Sigmoid colon (tissue), 7 donors: ENCODE measurements at places on chromosomes 2 and 18.

- DNase-seq: peak; percentile 96
- no peaks in the 10 kb centered on the region for H3K36me3 ChIP-seq
- H3K27me3 ChIP-seq: no peaks in the 10 kb centered on the region
- no peak overlapping the region for H3K4me3 ChIP-seq
- H3K27ac ChIP-seq: peak overlapping the region; percentile 97
Measured at GRCh38 chr2:238285653-238286082, 2.7 kb downstream of the PER2 start.

DNA sequence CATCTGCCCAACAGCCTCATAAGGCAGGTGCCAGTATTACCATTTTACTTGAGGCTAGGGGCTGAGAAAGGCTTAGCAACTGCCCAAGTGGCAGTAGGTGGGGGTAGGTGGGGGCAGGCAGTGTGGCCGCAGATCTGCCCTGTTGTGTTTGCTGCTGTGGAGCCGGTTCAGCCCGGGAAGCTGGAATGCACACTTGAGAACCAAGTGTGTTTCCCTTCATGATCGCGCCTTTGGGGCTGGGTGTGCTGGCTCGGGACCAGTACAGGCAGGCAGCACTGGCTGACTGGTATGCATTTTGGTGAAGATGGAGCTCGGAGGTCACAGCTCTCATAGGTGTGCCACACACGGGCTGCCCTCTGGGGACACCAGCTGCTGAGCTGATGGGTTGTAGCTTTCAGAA is 85.1 kb downstream of the CABLES1 start:
- no peaks in the 10 kb centered on the region for H3K4me1 ChIP-seq
- no peak for DNase-seq
- H3K27me3 ChIP-seq: no peaks in the 10 kb centered on the region
- H3K36me3 ChIP-seq: no peaks in the 10 kb centered on the region
- H3K4me3 ChIP-seq: no peak overlapping the region
- H3K27ac ChIP-seq: no peak overlapping the region

DNA sequence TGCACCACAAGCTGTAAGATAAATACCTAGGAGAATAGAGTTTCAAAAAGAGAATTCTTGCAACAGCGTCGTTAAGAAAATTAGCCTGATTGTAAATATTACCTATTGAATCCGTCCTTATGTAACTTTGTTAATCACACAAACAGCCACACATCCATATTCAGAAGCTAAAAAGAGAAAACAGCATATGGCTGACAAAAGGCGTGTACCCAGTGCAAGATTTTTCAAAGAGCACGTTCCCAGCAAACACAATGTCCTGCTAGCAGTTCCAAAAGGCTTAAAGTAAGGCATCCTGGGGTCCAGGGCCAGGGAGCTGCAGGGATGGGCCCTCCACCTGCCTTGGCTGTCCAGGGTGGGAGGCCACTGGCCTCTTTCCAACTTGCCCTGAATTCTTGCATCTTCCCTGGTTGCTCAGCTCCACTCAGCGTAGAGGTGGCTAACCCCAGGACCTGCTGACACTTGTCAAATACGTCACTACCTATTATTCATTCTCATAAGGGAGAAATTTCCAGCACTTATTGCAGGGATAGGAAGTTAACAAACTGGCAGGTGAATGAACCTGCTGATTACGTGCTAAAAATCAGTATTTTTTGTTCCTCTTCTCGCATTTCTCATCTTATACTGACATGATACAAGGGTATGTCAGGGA is 102.1 kb upstream of the NEDD4L start:
- H3K27ac ChIP-seq: no peak overlapping the region
- H3K4me3 ChIP-seq: no peak overlapping the region
- no peaks in the 10 kb centered on the region for H3K36me3 ChIP-seq
- no peak for DNase-seq

- H3K27ac ChIP-seq: peak overlapping the region; percentile 79
- no peaks in the 10 kb centered on the region for H3K27me3 ChIP-seq
- H3K4me3 ChIP-seq: peak overlapping the region; percentile 88
Measured at GRCh38 chr2:17877811-17878280, 621 bp upstream of the KCNS3 start.

DNA sequence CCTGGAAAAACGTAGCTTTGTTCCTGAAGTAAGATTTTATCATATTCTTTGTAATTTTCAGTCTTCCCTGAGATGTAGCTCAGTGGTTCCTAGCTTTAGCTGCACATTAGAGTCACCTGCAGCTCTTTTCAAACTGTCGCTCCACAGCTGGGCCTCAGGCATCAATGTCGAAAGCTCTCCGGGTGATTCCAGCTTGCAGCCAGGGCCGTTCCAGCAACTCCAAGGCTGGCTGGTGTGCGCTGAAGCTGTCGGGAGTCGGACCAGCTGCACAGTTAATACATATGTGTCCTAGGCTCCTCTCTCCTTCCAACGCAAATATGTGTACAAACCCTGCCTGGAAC is 609 bp upstream of the ZNF2 start:
- no peak for DNase-seq
- H3K27ac ChIP-seq: peak overlapping the region; percentile 90
- H3K36me3 ChIP-seq: no peaks in the 10 kb centered on the region
- peak overlapping the region; percentile 82 for H3K4me3 ChIP-seq

DNA sequence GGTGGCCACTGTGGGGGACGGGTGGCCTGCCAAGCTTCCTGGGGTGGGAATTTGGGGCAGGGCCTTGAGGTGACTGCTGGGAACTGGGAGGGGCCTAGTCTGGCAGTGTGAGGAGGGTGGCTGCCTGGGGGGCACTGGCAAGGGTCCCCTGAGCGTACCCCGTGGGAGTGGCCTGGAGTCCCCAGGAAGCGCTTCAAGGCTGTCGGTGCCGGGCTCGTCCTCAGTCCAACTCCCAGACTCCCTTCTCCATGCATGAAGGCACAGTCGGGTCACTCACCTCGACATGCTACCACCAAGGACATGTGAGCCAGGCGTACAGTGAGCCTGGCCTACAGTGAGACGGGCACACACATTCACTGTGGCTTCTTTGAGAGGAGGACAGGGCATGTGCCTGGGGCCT is 105.3 kb downstream of the SMIM21 start:
- no peak overlapping the region for H3K4me3 ChIP-seq
- no peaks in the 10 kb centered on the region for H3K36me3 ChIP-seq
- no peaks in the 10 kb centered on the region for H3K27me3 ChIP-seq
- peaks cover 5% of the 10 kb centered on the region for H3K4me1 ChIP-seq

- H3K4me1 ChIP-seq: peaks cover 12% of the 10 kb centered on the region
- H3K36me3 ChIP-seq: no peaks in the 10 kb centered on the region
- no peaks in the 10 kb centered on the region for H3K27me3 ChIP-seq
- DNase-seq: no peak
Measured at GRCh38 chr18:9787712-9788111, 79.6 kb downstream of the RAB31 start.

GRCh38 chr2:143252138-143252907 is 123.1 kb downstream of the ARHGAP15 start:
- no peaks in the 10 kb centered on the region for H3K36me3 ChIP-seq
- no peaks in the 10 kb centered on the region for H3K4me1 ChIP-seq
- H3K27ac ChIP-seq: no peak overlapping the region
- no peak for DNase-seq
- H3K4me3 ChIP-seq: no peak overlapping the region

DNA sequence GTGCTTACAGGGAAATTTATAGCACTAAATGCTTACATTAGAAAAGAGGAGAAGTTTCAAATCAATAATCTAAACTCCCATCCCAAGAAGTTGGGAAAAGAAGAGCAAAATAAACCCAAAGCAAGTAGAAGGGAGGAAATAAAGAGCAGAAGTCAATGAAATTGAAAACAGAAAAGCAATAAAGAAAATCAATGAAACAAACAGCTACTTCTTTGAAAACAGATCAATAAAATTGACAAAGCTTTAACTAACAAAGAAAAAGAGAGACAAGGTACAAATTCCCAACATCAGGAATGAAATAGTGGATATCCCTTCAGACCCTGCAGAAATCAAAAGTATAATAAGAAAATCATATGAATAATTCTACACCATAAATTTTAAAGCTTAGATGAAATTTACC is 25.5 kb upstream of the ONECUT2 start:
- no peaks in the 10 kb centered on the region for H3K4me1 ChIP-seq
- no peaks in the 10 kb centered on the region for H3K36me3 ChIP-seq
- no peak overlapping the region for H3K27ac ChIP-seq

- no peak overlapping the region for H3K4me3 ChIP-seq
- no peaks in the 10 kb centered on the region for H3K36me3 ChIP-seq
- no peaks in the 10 kb centered on the region for H3K27me3 ChIP-seq
- no peak for DNase-seq
Measured at GRCh38 chr2:196617430-196617829, 22.1 kb upstream of the CCDC150 start.

DNA sequence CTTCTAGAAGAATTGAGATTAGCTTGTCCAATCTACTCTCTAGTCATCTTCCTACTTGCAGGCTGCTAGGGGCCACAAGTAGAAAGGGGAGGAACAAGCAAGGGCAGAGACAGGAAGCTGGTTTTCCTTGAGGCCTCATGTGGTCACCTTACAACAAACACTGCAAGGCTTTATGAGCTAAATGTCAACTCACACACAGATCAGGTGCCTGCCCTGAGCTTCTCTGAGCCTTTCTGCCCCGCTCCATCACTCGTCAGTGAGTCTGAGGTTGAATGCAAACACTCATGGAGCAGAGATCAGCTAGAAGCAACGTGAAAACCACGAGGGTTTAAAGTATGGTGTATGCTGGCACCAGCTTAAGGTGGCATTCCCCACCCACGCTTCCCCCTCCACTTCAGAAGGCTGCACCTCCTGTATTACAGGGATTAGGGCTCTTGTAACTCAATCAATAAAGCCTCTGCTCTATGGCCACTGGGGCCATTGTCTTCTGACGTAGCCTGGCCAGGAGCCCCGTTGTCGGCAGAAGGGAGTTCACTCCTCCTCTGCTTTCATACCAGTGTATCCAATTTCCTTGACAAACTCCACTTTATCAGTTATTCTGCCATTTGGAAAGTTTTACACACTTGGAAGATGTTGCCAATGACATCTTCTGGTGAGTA is 5.4 kb upstream of the CRYGC start:
- no peak overlapping the region for H3K4me3 ChIP-seq
- no peak for DNase-seq
- no peaks in the 10 kb centered on the region for H3K4me1 ChIP-seq
- H3K27me3 ChIP-seq: no peaks in the 10 kb centered on the region
- H3K36me3 ChIP-seq: no peaks in the 10 kb centered on the region

DNA sequence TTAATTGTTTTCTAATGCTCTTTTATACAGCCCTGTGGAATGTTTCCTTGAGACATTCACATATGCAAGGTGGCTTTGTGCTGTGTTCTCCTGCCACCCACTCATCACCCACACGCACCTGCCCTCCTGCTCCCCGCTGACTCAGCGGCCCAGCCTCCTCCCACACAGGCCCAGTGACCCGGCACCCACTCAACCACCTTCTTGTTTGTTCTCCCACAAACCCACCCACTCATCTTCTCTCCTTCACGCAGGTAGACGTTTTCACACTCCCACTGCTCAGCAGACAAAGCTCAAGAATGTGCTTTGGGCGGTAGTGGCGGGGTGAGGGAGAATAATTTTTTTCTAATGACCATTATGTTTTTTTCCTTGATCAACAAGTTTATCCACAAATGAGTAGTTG is 28.6 kb upstream of the NEMP2 start:
- DNase-seq: no peak
- no peaks in the 10 kb centered on the region for H3K27me3 ChIP-seq
- no peaks in the 10 kb centered on the region for H3K36me3 ChIP-seq
- no peak overlapping the region for H3K27ac ChIP-seq
- H3K4me3 ChIP-seq: no peak overlapping the region
- H3K4me1 ChIP-seq: no peaks in the 10 kb centered on the region

- H3K27ac ChIP-seq: no peak overlapping the region
- peak; percentile 43 for DNase-seq
- peaks cover 18% of the 10 kb centered on the region for H3K4me1 ChIP-seq
Measured at GRCh38 chr18:79962835-79963657, 1.4 kb upstream of the HSBP1L1 start.

DNA sequence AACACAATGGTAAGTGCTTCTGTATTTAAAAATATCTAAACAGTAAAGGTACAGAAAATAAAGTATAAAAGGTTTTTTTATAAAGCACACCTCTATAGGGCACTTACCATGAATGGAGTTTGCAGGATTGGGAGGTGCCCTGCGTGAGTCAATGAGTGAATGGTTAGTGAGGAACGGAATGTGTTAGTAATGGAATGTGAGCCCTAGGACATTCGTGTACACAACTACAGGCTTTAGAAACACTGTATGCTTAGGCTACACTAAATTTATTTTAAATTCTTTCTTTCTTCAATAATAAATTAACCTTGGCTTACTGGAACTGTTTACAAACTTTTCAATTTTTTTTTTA is 337.9 kb upstream of the SLC39A10 start:
- H3K27me3 ChIP-seq: no peaks in the 10 kb centered on the region
- H3K36me3 ChIP-seq: no peaks in the 10 kb centered on the region
- no peak overlapping the region for H3K27ac ChIP-seq
- no peaks in the 10 kb centered on the region for H3K4me1 ChIP-seq
- no peak overlapping the region for H3K4me3 ChIP-seq
- DNase-seq: no peak

DNA sequence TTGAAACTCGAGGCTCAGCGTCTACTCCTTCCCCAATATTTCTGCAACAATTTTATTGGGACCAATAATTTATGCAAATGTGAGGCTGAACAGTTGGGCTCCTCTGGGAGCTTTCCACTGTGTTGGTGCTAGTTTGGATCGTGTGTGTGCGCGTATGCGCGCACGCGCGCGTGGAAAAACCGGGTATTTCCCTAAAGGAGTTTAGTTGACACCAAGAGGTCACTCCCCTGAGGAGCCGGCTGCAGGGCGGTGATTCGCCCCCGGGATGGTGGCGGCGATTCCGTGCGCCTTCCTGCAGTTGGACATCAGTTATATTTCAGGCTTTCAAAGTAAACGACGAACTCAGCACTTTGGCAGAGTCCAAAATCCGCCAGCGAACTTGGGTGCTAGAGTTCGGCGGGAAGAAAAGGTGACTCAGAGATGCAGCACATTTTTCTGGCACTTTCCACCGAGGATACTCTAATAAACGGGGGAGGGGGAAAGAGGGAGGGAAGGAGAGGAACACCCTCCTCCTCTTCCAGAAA is 186.5 kb upstream of the FANCL start:
- no peaks in the 10 kb centered on the region for H3K4me1 ChIP-seq
- H3K4me3 ChIP-seq: peak overlapping the region; percentile 47
- no peak overlapping the region for H3K27ac ChIP-seq

- H3K27ac ChIP-seq: peak overlapping the region; percentile 99
- H3K36me3 ChIP-seq: peaks cover 4% of the 10 kb centered on the region
- no peaks in the 10 kb centered on the region for H3K27me3 ChIP-seq
- no peak overlapping the region for H3K4me3 ChIP-seq
Measured at GRCh38 chr18:75199327-75199726, 9.6 kb downstream of the PTGR3 start.

DNA sequence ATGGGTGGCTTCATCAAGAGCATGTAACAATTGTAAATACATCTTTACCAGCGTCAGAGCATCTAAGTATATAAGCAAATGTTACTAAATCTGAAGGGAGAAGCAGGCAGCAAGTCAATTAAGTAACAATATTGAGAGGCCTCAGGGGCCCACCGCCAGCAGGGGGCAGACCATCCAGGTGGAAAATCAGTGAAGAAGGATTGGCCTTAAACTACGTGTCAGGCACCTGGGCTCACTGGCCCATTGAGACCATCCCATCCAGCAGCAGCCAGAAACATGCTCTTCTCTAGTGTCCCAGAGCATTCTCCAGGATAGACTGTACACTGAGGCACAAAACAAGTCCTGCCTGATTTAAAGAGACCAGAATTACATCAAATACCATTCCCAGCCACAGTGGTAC is 96.2 kb upstream of the SNTG2 start:
- H3K4me1 ChIP-seq: no peaks in the 10 kb centered on the region
- H3K4me3 ChIP-seq: no peak overlapping the region
- no peak for DNase-seq
- no peaks in the 10 kb centered on the region for H3K27me3 ChIP-seq
- no peaks in the 10 kb centered on the region for H3K36me3 ChIP-seq
